Fibroblast of mammary gland (primary cell): ENCODE measurements at places on chromosomes 11 and 22.

DNA sequence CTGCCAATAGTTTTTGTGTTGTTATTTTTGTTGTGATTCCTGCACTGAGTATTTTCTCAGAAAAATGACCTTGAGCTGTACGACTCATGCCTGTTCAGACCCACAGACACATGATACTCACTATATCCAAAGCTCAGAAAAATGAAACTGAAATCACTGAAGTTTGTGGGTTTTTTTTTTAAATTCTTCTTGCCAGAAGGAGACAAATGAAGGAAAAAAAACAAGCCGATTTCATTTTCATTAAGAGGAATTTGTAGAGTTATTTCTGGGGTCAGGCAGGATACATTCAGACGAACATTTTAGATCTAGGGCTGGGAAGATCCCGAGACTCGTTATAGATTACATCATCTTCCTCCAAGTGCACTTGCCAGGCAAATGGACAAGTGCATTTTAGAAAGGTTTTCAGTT is 60.4 kb downstream of the BMAL1 start:
- peak; percentile 64 for DNase-seq

DNA sequence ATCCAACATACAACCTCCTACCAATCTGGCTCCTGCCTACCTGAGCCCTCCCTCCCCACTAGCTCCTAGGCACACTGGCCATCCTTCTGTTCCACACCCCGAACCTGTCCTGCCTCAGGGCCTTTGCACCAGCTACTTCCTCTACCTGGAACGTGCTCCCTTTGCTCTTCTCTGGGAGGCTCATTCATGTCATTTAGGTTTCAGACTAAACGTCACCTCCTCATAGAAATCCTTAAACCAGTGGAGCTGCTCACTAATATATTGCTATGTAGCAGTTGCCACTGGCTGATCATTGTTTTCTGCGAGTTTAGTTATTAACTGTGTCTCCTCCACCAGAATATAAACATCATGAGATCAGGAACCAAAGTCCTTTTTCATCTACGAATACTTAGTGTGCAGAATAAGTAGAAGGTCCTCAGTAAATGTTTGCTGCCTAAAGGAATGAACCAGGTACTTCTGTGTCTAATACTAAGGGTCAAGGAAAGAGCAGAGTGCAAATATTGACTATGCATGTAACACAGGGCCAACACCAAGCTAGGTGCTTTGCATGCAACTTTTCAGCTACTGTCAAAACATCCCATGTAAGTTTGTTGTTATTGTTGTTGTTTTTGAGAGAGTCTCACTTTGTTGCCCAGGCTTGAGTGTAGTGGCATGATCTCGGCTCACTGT is 277.6 kb upstream of the SYN3 start:
- no peak for DNase-seq

- no peak for DNase-seq
Measured at GRCh38 chr11:29364006-29364405, 652.8 kb downstream of the KCNA4 start.

GRCh38 chr11:1480555-1481482 is 5.8 kb downstream of the MOB2 start:
- no peak for DNase-seq

DNA sequence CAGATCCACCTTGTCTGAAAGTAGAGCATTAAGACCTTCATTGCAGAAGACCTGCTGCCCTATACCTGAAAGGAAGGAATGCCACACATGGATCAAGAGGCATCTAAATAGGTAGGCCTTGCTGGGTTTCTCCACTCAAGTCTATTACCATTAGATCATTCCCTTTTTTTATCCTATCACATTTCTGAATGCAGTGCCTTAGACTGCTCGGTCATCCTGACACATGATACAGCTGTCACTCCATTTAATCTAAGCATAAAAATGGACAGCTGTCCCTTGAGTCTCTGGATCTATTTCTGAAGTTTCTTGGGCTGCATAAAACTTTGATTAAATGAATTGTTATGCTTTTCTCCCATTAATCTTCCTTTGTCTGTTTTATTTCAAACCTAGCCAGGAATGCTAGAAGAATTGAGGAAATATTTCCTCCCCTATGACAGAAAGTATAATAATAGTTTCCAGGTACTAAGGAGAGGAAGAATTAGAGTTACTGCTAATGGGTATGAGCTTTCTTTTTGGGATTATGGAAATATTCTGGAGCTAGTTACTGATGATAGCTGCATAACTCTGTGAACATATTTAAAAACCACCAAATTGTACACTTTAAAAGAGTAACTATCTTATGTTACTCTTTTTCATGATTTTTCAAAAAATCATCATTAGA is 88.0 kb downstream of the DLG2 start:
- DNase-seq = no peak

DNA sequence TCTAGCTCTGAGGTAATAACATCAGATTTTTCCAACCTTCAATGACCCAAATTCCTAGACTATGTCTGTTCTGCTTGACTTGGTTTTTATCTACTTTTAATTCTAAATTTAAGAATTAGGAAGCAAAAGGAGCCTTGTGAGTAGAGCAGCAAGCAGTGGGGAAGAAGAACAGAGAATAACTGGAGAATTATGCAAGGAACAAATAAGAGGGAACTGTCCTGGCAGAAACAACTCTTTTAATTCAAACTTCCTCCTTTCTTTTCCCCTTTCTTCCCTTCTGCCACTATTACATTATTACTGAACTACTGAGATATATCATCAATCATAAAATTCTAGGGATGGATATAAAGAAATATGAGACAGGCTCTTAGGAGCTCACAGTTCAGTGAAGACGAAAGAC is 276.1 kb downstream of the SBF2 start:
- DNase-seq = no peak

DNA sequence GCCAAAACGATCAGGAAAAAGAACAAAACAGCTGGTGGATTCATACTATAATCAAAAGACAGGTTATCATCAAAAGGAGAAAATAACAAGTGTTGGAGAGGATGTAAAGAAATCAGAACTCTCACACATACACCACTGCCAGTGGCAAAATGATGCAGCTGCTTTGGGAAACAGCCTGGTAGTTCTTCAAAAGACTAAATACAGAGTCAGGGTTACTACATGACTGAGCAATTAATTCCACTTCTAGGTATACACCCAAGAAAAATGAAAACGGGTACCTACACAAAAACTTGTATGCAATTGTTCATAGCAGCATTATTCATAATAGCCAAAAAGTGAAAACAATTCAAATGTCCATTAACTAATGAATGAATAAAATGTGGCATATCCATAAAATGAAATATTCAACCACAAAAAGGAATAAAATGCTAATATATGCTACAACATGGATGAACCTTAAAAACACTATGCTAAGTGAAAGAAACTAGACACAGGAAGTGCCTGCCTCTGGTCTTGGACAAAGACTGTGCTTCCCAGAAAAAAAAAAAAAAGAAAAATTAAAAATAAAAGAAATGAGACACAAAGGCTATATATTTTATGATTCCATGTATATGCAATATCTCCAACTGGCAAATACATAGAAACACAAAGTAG is 8.3 kb downstream of the UEVLD start:
- DNase-seq = no peak

DNA sequence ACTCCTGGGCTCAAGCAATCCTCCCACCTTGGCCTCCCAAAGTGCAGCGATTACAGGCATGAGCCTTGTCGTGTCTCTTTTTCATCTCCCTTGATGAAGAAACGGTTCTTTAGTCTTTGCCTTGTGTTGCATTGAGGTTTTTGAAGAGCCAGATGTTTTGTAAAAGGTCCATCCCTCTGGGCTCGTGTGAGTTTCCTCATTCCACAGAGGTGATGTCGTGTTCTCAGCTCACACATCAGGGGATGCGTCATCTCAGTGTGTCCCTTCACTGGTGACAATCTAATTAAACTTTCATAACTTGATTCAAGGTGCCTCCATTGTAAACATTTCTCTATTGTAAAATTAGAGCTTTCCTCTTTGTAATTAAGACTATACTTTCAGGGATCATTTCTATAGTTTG is 29.7 kb upstream of the TEF start:
- peak; percentile 70 for DNase-seq

- DNase-seq = no peak
Measured at GRCh38 chr11:71185411-71185810, 67.0 kb downstream of the SHANK2 start.

- DNase-seq = no peak
Measured at GRCh38 chr11:76249195-76249741, 43.0 kb upstream of the WNT11 start.

GRCh38 chr22:46069521-46070214 is 80.7 kb upstream of the PPARA start:
- peak; percentile 95 for DNase-seq

DNA sequence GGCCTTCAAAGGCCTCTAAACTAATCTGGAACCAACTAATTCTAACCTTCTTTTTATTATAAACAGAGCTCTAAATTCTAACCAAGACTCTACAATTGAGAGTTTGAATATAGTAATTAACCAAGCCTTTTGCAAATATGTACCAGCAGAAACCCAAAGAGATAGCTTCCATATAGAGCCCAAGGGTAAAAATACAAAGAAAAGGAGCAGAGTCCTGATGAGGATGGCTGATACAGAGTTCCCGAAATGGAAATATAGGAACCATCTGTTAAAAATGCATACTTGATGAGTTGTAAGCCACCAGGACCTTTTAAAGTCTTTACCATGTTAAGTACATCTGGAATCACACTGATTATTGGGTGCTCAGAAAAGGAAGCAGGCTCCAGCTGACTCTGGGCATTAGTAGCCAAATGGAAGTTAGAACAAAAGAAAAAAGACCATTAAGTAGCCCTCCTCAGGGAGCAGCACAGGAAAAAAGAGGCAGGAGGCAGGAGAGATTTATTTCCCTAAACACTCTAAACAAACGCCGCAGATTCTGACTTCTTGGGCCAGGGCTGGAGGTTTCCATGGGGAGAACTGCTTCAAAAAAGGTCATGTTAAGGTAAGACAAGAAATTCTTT is 463.1 kb upstream of the FAT3 start:
- no peak for DNase-seq

DNA sequence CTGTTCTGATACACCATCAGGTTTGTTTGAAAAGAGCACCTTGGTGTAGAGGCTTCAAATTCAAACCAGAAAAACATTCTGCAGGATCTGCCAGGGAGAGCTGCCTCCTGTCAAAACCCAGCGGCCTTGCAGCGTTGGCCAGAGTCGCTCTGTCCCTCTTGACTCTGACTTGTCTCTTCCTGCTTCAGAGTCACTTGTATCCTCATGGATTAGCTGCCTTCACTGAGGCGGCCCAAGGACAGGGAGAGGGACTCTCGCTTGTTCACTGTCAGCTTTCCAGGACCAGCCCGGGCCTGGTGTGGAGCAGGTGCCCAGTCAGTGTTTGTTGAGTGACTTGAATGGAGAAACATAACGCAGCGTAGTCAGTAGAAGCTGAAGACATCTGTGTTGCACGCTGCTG is 18.0 kb downstream of the TBC1D22A start:
- DNase-seq = no peak

- DNase-seq = no peak
Measured at GRCh38 chr11:69466039-69466438, 15.4 kb upstream of the LINC01488 start.

- DNase-seq = no peak
Measured at GRCh38 chr11:20161923-20162744, 1.9 kb upstream of the DBX1 start.
